ENCODE measurements at places on chromosomes 12 and 14. TPM values are rescaled to one million over a fixed set of nuclear protein-coding genes. Genes with fewer than 3 reads are reported as not detected.

GRCh38 chr14:82587226-82587625 lies 1053.6 kb upstream of the SEL1L start:
- DNase-seq: no peak

DNA sequence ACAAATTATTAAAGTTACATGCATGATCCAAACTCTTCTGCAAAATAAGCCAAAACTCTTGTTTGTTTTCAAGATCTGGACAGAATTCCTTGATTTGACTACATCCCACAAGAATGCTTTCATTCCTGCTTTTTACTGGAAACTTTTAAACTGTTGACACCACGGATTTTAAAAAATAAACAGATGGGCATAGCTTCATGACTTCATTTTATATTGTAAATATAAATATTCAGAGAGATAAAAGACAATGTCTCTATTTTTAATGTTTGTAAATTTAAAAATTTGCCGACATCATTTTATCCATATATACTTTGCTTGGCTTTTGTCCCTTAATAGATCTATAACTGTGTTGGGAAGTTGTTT lies 134.3 kb upstream of the DCN start:
- DNase-seq: no peak

DNA sequence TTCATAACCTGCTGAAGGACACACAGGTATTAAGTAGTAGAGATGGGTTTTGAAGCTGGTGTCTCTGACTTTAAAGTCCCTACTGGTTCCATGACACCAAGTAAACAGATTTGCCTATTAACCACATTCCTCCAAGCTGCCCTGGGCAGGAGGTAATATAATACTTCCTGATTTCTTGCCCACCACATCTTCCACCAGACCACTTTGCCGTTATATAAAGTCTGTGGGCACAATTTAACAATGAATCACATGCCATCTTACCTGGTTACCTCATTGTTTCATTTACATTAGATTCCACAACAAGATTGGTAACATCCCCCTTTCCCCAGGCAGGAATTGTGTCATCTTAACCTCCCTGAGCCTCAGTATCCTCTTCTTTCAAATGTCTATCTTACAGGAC lies 900 bp upstream of the LRRC23 start:
- no peak for DNase-seq

DNA sequence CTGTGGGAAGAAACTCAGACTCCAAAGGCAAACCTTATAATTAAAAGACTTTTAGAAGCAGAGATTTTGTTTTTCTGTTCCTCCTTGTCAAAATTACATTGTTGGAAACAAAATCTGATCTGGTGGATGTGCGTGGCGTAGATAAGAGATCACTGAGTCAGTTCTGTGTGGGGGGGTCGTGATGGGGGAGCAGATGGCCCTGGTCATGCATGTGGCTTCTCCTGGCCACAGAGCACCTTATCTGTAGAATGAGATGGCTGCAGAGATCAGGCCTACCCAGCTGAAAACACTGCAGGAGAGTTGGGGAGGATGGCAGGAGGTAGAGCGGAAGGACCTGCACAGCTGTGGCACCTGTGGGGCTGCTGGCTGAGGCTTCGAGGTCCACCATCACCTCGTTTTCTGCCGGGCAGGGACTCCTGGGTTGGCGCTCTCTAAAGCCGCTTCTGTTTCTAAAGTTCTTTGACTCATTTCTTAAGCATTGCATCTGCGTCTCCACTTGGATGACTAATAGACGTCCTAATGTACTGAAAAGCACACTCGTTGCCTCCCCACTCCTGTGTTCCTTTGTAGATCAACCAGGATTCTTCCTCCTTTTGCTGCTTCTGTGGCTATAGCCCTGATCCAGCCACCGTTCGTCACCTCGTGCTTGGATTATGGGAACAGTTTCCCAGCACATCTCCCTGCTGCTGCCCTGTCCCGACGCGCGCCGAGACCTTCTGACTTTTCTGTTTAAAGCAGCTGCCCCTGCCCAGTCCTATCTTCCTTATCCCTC lies 93.4 kb downstream of the TSPAN9 start:
- no peak for DNase-seq

- no peak for DNase-seq
Measured at GRCh38 chr14:32495435-32495734, 166.3 kb downstream of the AKAP6 start.

Gene TMEM229B
- polyA plus RNA-seq: 4.3 TPM

Gene HCAR2
- 0.70 TPM for polyA plus RNA-seq
